ENCODE measurements at places on chromosomes 4 and X.

DNA sequence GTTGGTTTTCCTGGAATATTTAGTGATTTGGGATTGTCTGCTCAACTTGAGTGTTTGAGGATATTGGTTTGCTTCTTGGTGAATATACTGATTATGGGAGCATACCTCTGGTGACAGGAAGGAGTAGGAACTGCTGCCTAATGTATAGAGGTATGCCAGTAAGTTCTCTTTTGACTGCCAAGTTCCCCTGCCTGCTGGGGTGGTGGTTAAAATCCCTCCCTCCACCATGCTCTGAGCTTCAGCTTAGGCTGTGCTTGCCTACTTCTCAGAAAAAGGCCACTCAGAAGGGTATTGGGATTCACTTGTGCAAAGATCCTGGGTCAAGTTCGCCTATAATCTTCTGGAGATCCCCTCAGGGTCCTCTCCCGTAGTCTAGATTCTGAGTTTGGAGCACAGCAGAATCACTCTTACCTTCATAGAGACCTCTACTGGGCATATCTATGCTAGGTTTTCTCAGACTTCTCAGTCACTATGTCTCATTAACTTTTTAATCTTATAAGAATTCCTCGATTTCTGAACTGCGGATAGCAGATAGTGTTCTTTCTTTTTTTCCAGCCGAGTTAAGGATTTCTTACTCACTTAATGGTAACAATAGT, 44.7 kb upstream of the DCK start:
- no peak for DNase-seq

- no peak for DNase-seq
These were observed 740.4 kb downstream of the TRIML1 start for GRCh38 chr4:188879598-188879997.

DNA sequence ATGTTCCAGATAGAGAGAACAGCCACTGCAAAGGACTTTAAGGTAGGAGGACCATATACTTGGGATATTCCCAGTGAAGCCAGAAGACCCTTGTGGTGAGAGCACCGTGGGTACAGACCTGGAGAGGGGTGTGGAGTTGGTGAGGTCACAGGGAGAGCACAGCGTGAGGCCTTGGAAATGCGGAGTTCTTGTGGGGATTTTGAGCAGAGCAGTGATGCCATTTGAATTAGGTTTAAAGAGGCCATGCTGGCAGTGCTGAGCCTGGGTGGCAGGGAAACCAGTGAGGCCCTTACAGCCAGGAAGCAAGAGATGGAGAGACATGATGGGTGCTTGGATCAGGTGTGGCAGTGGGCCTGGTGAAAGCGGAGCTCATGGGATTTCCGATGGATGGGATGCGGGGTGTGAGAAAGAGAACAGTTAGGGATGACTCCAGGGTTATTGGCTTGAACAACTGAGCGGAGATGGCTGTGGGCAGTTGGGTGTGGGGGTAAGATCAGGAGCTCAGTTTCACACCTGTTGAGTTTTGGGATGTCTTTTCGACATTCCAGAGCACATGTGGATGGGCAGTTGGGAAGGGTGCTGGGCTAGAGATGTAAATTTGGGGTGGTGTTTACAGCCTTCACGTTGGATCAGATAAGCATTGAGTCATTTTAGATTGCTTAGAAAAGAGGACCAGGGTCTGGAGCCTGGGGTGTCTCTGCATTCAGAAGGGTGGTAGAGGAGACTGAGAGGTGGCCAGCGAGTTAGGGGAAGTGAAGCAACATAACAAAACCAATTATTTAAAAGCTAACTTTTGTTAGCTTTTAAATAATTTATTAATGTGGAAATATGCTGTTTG, 68.9 kb downstream of the TMEM131L start:
- DNase-seq, result no peak

- DNase-seq, result peak; percentile 12
These were observed 689 bp downstream of the NR0B1 start for GRCh38 chrX:30308263-30309138.

GRCh38 chr4:35358001-35358584, 886.2 kb downstream of the ARAP2 start:
- DNase-seq, result no peak

GRCh38 chr4:173264245-173264644, 69.9 kb downstream of the HMGB2 start:
- DNase-seq, result no peak

DNA sequence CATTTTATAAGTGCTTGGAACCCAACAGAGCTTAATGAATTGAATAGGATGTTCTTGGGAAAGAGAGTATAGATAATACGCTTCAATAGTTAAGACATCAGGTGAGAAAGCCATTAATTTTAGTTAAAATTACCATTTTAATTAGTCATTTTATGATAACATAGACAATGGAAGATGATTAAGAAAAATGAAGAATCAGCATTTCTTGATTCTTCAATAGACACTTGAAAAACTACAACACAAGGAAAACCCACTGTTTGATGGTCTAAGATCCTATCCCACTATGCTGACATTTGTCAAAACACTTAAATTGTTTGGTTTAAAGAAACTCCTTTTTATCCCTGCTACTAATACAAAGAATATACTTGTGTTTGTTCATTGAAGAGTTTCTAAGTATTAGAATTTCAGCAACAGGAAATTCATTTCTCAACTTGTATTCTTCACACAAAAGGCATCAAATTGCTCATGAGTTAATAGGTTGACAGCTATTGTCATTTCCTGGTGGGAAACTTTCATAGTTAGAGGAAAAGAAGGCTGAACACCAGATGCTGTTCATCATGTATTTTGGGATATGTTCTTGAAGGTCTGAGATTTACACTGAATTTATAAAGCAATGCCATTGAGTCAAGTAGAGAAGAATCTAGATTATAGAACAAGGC, 9.6 kb upstream of the CXCL2 start:
- DNase-seq, result no peak

- DNase-seq, result no peak
These were observed 2.5 kb upstream of the GABRE start for GRCh38 chrX:151977009-151977408.

DNA sequence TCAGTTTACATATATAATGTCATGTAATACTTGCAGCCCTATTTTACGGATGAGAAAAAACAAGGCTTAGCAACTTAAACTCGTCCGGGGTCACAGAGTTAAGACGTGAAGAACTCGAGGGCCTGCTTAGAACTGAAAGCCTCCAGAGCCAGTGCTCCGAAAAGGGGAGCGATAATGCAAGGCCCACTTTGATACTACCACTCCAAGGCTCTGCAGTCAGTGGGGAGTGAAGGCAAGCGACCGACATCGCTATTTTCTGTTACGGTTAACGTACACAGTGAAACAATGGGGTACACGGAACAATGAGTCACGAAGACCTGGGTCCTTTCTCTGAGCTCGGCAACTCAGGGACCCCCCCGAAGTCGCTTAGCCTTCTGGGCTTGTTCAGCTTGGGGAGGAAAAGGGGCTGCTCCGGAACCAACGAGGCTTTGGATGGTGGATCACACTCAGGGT, 965 bp downstream of the PPA2 start:
- DNase-seq, result no peak

DNA sequence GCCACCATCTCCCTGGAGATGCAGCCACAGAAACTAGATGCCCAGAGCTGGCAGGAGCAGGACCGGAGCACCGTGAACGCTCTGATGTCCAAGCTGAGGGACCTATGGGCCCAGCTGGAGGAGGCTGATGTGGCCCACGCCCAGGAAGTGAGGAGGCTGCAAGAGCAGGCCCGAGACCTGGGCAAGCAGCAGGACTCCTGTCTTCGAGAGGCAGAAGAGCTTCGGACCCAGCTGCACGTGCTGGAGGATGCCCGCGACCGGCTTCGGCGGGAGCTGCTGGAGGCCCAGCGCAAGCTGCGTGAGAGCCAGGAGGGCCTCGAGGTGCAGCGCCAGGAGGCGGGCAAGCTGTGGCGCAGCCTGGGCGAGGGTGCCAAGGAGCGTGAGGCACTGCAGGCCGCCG, 14.2 kb downstream of the SMIM10L2A start:
- DNase-seq, result no peak

- no peak for DNase-seq
These were observed 25.3 kb downstream of the STEEP1 start for GRCh38 chrX:119539872-119540271.

GRCh38 chrX:119186763-119187162, 49.3 kb upstream of the PGRMC1 start:
- DNase-seq, result no peak

- DNase-seq, result no peak
These were observed 294.4 kb downstream of the INPP4B start for GRCh38 chr4:142551517-142552305.

DNA sequence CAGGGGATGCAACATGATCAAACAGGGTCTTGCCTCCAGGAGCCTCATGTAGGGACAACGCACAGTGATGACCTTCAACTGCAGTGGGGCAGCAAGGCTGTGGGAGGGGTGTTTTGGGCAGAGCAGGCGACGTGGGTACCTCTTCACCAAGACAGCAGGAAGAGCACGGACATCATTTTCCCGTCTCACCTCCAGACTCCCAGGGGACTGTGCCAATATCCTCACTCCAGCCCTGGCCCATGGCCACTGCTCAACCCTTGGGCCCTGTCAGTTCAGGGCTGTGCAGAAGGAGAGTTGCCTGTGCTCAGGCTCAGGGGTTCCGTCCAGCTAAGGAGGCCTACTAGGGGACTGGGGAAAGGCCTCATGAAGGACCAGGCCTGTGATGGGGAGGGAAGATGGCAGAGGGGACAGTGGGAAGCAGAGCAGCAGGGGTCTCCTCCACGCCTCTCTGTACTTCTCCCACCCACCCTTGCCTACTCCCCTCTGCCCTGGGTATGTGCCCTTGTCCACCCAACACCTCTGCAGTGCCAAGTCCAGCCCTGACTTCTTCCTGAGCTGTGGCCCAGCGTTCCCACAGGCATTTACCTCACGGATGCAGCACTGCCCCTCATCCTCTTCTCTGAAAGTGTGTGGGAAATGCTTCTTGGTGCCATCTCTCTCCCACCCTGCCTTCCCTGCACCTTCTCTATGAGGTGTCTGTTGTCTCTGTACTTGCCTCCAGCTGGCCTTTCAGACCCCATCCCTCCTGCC, 1.4 kb downstream of the IL9R start:
- DNase-seq, result no peak
